GM18507 (cell line): ENCODE measurements at places on chromosomes 5 and 9.

GRCh38 chr5:136209346-136209910, 16.5 kb upstream of the SMIM32 start:
- DNase-seq, result no peak

DNA sequence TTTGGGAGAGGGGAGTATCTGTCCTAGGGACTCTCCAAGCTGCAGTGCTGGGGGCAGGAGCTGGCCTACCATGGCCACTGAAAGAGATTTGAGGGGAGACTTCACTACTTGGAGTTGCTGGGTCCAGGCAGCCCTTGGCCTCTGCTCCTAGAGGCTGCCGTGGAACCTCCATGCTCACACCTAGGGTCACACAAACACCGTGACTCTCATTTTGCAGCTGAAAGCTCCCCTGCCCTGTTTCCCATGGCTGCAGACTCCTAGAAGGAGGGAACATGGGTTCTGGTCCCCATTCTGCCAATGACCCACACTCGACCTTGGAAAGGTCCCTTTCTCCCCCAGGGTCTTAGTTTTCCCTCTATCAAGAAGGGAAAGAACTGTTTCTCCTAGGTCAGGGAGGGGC, 147.1 kb upstream of the PPP1R26 start:
- DNase-seq, result no peak

- DNase-seq, result no peak
Measured at GRCh38 chr9:94135222-94135621, 51.0 kb downstream of the PTPDC1 start.

DNA sequence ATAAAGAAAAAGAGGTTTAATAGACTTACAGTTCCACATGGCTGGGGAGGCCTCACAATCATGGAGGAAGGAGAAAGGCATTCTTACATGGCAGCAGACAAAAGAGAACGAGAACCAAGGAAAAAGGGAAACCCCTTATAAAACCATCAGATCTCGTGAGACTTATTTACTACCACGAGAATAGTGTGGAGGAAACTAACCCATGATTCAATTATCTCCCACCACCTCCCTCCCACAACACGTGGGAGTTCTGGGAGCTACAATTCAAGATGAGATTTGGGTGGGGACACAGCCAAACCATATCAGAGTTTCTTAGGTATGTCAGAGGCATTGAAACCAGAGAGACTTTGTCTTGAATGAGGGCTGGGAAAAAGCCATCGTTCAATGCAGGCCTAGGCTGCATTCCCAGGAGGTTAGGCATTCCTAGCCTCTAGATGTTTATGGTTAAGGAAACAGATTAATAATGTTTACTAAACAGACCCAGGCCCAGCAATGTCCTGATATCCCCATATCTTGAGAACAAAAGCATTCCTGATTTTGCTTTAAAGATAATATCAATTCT, 7.5 kb upstream of the PAIP1 start:
- no peak for DNase-seq

- DNase-seq, result no peak
Measured at GRCh38 chr9:534886-535285, 306.6 kb upstream of the DMRT1 start.

- no peak for DNase-seq
Measured at GRCh38 chr5:178661836-178662540, 35.1 kb upstream of the CLK4 start.

DNA sequence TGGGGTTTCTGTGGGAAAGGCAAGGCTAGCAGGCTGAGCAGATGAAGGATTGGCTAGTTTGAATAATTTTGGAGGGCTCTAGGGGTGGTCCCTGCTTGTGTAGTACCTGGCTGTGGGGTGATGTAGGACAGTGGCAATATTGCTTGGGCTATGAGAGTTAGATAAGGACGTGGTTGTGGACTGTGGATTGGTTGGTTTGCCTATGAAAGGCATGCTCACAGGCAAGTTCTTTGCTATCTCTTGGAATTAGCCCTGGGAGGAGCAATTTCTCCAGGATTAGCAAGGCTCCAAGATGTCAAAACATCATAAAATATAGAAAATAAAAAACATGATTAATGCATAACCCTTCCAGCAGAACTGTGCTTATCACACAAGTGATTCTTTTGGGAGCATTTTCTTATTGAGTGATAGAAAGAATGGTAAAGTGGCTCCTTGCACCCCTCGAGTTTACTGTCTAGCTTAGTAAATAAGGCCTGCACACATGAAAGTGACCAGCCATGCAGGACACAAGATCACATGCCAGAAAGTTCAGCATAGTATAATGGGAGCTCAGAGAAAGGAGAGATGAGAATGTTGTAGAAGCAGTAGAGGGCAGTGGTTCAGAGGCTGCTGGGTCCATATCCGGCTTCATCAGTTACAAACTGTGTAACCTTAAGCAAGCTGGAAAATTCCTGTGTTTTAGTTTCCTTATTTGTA, 13.8 kb downstream of the AOPEP start:
- no peak for DNase-seq

- no peak for DNase-seq
Measured at GRCh38 chr5:69010476-69010875, 83.3 kb upstream of the SLC30A5 start.

- no peak for DNase-seq
Measured at GRCh38 chr5:173534031-173534430, 82.4 kb downstream of the BOD1 start.

DNA sequence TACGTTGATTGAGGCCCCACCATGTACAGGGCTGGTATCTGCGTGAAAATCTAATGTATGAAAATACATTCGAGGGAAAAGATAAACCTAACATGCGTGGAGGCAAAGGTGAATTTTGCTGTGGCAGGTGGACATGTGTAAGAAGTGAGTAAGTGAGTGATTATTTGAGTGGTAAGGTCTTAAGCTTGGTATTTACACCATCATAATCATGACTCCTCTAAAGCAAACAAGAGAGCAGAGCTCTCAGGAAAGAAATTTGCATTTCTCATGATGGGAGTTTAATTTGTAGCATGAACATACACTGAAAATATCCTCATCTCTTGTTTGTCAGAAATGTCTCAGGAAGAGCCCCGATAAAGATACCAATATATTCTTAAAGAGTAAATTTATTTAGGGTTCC, 260.6 kb downstream of the PSAT1 start:
- no peak for DNase-seq

DNA sequence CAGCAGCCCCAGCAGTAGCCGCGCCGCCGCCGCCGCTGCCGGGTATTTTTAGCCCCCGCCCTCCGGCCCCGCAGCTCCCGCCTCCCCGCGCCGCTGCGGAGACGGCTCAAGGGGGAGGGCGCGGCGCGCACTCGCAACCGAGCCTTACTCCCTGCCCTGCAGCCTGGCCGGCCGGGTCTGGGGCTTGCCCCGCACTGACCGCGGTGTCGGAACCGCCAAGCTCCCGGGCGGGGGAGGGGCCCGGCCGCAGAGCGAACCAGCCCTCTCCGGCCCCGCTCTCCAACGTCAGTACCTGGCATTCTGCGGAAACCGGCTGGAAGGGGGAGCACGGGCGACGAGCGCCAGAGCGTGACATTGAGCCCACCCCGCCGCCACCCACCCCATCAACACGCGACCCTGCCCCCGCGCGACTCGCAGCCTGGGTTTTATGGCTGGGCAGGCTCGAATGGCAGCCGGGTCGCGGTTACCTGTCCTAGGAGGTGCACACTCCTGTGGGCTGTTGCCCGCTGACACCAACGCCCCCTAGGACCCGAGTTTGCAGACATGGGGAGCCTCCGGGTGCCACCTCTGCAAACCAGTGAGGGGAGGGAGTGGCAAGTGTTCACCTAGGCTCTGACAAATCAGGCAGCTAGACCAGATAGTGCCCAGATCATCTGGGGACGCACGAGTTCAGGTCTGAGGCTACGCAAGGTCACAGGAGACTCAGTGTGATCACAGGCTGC, at the start of gene ACSL6:
ACSL6 (minus strand) TSS at position 37 of the 722 bp plus-strand sequence. CDS start 105 bp downstream, outside the sequence.
- DNase-seq, result no peak

GRCh38 chr9:105151686-105151995, 92.8 kb upstream of the SLC44A1 start:
- DNase-seq, result no peak

DNA sequence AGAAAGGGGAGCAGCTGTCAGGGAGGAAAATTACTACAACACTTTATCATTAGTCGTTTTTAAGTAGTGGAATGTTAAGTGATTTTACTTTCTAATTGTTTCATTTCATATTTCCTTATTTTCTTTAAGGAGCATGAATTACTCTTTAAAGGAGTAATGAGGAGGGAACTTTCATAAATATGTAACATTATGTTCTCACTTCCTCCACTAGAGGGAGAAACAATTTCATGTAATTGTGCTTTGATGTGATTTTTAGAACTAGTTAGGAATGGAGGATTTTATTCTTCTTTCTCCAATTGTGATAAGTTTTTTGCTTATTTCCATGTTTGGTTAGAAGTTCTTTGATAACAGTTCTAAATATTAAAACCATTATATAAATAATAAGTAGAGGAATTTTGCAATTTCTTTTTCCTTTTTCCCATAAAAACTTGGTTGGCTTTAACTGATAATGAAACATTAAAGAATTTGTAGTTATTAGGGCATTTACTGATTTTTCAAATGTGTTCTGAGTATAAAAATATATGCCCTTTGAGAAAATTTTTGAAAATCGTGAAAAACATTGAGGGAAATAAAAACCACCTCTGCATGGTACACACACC, 25.6 kb downstream of the CEP78 start:
- no peak for DNase-seq

GRCh38 chr5:172886974-172887501, 53.0 kb downstream of the ERGIC1 start:
- DNase-seq, result no peak

DNA sequence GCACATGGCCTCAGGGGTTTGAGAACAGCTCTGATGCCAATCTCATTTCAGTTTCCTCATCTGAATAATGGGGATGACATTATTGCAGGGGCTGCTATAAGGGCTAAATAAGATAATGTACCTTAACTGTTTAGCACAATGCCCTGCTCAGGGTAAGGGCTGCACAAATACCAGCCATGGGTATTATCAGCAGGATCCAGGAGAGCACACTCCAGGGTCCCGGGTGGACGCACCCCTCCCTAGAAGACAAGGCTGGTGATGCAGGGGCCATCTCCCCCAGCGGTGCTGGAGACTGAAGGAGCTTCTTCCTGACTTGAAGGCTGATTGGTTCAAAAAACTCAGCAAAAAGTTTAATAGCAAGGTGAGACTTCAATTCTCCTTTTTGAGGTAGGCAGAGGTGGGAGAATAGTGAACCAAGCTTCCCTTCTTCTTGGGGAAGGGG, 2.7 kb upstream of the CXXC5 start:
- no peak for DNase-seq

GRCh38 chr5:149839761-149840160, 104.8 kb downstream of the PDE6A start:
- no peak for DNase-seq

DNA sequence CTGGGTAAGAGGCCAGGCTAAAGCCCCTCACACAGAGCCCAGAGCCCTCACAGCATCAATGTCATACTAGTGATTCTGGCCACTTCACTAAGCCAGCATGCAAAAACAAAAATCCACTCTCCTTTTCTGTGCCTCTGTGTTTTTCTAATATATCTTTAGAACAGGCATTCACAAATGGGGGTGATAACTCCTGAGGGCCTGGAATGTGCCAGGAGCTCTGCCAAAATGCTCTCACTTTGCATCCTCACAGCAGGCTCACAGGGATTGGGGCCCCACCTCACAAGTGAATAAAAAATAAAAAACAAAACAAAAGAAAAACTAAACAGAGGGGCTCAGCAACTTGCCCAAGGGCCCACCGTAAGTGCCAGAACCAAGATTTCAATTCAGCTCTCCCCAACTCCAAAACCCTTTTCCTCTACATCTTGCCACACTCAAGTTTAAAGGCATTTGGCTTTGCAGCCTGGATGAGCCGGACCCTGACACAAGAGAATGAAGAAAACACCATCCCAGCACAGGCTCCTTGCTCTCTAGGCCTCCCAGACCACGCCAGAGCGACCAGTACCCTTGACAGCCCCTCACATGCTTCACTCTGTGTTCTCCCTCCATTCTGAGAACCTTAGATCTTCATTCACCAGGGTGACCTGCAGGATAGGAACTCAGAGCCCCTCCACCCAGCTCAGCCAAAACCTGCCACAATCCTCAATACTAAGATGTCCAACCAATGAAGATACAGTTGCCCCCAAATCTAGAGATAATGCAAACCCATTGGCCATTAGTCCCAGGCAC, 51.3 kb downstream of the SAXO1 start:
- DNase-seq, result no peak

DNA sequence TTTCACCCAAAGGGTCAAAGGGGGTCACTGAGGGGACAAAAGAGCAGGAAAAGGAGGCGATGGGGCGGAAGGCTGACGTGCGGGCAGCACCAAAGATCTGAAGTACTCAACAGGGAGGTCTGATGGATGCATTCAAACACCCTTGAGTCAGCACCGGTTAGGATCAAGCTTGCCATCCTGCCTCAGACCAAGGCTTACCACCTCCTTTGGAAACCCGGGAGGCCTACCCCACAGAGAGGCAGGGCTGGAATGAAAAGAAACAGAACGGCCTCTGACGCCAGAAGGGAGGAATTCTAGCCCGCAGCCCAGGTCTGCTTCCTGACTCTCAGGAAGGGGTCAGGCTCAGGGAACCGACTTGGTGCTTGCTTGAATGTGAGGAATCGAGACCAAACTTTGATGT, 125.6 kb downstream of the PAPPA start:
- no peak for DNase-seq

- DNase-seq, result no peak
Measured at GRCh38 chr9:78015241-78015640, 16.4 kb downstream of the GNAQ start.

- DNase-seq, result peak; percentile 28
Measured at GRCh38 chr5:131382407-131383395, 118.8 kb downstream of the CDC42SE2 start.

DNA sequence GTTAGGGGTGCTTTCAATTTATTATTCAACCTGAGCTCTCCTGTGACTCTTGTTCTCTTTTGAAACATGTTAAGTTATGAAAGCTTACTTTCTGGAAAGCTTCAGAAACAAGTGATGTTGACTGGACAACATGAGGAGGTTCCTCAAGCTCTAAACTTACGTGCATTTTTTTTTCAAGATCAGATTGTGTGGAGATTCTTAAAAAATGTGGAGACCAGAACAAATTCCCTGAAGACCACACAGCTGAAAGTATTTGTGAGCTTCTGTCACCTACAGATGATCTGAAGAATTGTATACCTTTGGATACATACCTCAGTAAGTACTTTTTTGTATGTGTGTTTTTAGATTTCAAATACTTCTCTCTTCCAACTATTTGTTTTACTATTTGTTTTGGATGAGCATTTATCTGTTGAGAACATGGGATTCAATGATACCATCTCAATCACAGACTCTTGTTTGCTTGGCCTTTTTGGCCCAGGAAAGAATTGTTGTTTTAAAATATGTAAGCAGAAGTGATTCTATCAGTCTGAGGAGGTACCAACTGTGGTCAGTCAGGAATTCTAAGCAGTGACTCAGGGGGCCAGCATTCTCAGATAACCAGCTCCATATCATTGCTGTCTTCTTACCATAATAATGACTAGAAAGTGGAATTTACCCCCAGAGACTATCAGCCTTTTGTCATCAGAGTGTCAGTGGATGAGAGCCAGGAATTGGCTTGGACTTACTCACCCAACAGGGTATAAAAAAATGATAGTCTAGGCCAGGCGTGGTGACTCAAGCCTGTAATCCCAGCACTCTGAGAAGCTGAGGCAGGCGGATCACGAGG, 34.4 kb upstream of the GLIPR2 start:
- DNase-seq, result no peak
